ENCODE measurements at places on chromosomes 6 and 20. TPM values are rescaled to one million over a fixed set of nuclear protein-coding genes. Genes with fewer than 3 reads are reported as not detected.

FAM209A gene
- 0.99 TPM for total RNA-seq

SIRPA gene
- not detected for total RNA-seq

IYD gene
- total RNA-seq = not detected

AVP gene
- total RNA-seq = not detected

FAXC gene
- total RNA-seq = not detected

HSPA12B gene
- total RNA-seq = not detected

BTN1A1 gene
- not detected for total RNA-seq

RPS18 gene
- total RNA-seq = 4,391 TPM

BMP7 gene
- total RNA-seq = not detected

CALHM6 gene
- 3.4 TPM for total RNA-seq

HTR1B gene
- total RNA-seq = not detected

ALDH5A1 gene
- 13.1 TPM for total RNA-seq

GRCh38 chr6:161445021-161445799 lies 171.3 kb upstream of the AGPAT4 start:
- DNase-seq = no peak
- no peaks in the 10 kb centered on the region for H3K27me3 ChIP-seq
- H3K4me1 ChIP-seq = no peaks in the 10 kb centered on the region
- H3K36me3 ChIP-seq = no peaks in the 10 kb centered on the region
- H3K27ac ChIP-seq = no peak overlapping the region

DNA sequence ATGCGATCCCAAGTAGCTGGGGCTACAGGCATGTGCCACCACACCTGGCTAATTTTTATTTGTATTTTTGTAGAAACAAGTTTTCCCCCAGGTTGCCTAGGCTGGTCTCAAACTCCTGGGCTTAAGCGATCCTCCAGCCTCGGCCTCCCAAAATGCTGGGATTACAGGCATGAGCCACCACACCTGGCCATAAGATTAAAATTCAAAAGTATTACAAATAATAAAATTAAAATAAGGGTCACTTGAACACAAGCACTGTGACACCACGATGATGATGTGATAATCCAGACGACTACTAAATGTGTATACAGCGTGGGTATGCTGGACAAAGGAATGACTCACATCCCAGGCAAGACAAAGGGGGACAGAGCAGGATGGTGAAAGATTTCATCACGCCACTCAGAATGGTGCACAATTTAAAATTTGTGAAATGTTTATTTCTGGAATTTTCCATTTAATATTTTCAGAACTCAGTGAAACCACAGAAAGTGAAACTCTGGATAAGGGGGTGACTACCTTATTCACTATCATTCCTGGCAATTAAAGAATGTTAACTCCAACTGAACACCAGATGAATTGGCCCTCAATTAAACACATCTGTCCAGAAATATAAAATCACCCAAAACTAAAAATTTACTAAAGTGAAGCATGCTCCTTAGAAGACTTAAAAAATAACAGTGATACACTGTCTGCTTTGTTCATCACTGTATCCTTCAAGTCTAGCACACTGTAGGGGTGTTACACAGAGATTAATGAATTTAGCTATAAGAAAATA lies 13.1 kb downstream of the B4GALT5 start:
- H3K36me3 ChIP-seq = peaks cover 2% of the 10 kb centered on the region
- peaks cover 69% of the 10 kb centered on the region for H3K4me1 ChIP-seq
- H3K27me3 ChIP-seq = no peaks in the 10 kb centered on the region
- H3K27ac ChIP-seq = peak overlapping the region; percentile 44
- H3K4me3 ChIP-seq = no peak overlapping the region

DNA sequence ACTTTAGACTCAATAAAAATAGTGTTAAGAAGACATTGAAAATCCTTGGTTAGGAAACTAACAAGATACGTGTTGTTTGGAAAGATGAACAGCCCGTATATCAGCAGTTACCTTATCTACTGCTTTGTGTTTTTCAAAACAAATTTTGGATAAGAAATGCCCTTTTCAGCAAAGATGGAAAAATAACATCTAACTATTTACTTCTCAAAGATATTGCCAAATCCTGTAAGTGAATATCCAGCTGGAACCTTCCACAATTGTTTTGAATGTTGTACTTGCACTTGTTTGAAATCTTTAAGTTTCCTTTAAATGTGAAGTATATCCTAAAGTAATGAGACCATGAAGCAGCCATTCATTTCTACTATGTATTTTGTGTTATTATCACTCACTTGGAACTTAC lies 14.6 kb downstream of the TAGAP start:
- H3K27ac ChIP-seq = no peak overlapping the region
- no peaks in the 10 kb centered on the region for H3K27me3 ChIP-seq
- H3K36me3 ChIP-seq = peaks cover 14% of the 10 kb centered on the region
- peaks cover 13% of the 10 kb centered on the region for H3K4me1 ChIP-seq
- no peak for DNase-seq

DNA sequence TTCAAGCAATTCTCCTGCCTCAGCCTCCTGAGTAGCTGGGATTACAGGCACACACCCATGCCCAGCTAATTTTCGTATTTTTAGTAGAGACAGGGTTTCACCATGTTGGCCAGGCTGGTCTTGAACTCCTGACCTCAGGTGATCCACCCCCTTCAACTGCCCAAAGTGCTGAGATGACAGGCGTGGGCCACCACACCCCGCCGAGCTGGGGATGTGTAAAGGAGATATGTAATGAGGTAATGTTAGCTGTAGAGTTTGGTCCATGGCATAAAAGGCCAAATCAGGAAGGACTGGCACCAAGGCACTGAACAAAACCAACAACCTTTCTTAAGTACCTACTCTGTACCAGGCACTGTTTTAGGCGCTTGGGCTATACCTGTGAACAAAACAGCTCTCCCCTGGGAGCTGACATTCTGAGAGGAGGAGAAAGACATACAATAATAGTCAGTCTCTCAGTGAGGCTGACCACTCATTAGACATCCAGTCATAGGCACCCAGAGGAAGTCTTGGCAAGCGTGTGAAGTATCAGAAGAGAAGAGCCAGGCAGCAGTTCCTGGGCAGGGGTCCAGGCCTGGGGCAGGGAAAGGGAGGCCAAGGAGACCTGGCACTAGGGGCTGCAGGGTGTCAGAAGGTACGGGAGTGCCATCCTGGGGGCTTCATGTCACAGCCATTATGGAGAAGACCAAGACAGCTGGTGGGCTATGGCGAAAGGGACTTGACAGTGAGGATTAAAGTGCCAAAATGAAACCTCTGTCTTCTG lies 164.8 kb upstream of the DTNBP1 start:
- no peak for DNase-seq
- H3K36me3 ChIP-seq = no peaks in the 10 kb centered on the region
- H3K27ac ChIP-seq = no peak overlapping the region
- H3K27me3 ChIP-seq = peaks cover 15% of the 10 kb centered on the region
- H3K4me3 ChIP-seq = no peak overlapping the region

- H3K27ac ChIP-seq = no peak overlapping the region
- H3K4me1 ChIP-seq = no peaks in the 10 kb centered on the region
- H3K4me3 ChIP-seq = no peak overlapping the region
- H3K36me3 ChIP-seq = no peaks in the 10 kb centered on the region
- no peaks in the 10 kb centered on the region for H3K27me3 ChIP-seq
- DNase-seq = no peak
Measured at GRCh38 chr6:37396571-37397180, 36.3 kb upstream of the CMTR1 start.

DNA sequence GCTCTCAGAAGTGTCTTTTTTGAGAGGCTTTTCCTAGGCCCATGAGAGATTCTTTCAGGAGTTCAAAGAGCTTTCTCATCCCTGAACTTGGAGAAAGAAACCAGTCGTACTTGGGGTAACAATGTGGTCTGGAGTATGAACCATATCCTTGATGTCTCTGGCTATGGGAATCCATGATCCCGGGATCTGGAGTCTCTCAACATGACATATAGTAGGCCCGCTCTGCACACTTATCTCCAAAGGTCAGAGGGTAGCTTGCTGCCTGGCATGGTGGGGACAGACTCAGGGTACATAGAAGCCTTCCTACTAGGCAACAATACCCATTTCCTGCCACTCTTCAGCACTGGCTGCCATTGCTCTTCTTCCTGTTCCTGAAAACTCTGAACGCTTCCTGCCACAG lies 42.2 kb upstream of the NFATC2 start:
- H3K27ac ChIP-seq = no peak overlapping the region
- no peaks in the 10 kb centered on the region for H3K27me3 ChIP-seq
- DNase-seq = no peak
- H3K36me3 ChIP-seq = no peaks in the 10 kb centered on the region
- H3K4me3 ChIP-seq = no peak overlapping the region

- no peak overlapping the region for H3K27ac ChIP-seq
- DNase-seq = no peak
- no peak overlapping the region for H3K4me3 ChIP-seq
Measured at GRCh38 chr6:147841547-147842148, 333.2 kb downstream of the SAMD5 start.

DNA sequence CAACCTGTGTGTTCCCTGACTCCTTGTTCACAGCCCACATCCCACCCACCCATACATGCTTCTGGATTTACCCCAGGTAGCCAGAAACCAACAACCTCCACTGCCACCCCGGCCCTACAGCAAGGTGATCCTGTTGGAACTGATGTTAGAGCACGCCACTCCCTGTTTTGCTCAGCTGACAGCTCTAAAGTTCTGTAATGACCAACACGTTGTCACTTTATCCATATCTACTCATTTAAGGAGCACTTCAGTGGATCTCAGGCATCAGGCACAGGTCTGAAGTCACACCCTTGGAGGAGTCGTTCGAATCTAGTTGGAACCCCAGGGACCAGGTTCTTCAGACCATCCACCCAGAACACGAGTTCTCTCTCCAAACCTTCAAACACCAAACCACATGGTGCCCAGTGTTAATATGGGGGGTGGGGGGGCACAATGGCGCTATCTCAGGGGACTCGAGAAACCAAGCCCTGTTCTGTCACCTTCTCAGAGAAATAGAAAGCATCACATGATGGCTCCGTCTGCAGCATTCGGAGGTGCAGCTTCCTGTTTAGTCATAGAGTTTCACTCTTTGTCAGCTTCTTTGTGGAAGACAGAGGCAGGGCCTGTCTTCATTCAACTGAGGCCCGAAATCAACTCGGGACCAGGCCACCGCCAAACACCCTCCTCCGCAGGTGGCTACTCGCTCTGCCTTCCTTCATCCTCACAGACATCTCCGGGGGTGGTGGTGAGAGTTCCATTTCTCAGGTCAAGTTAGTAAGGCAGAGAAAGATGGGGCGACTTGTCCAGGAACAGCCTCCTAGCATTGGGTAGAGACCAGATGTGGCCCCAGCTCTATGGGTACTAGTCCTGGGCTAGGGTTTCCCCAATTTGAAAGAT lies 142.2 kb downstream of the NFATC2 start:
- no peaks in the 10 kb centered on the region for H3K27me3 ChIP-seq
- peak; percentile 86 for DNase-seq
- H3K36me3 ChIP-seq = peaks cover 54% of the 10 kb centered on the region
- peak overlapping the region; percentile 53 for H3K4me3 ChIP-seq
- H3K4me1 ChIP-seq = peaks cover 81% of the 10 kb centered on the region

DNA sequence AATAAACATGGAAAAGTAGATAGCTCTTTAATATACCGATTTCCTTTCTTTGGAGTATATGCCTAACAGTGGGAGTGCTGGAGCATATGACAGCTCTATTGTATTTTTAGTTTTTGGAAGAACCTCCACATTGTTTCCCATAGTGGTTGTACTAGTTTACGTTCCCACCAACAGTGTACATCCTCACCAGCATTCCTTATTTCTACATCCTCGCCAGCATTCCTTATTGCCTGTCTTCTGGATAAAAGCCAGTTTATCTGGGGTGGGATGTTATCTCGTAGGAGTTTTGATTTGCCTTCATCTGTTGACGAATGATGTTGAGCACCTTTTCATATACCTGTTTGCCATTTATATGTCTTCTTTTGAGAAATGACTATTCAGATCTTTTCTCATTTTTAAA lies 2.6 kb downstream of the MICA start:
- no peaks in the 10 kb centered on the region for H3K36me3 ChIP-seq
- no peak overlapping the region for H3K27ac ChIP-seq
- H3K27me3 ChIP-seq = no peaks in the 10 kb centered on the region
- H3K4me1 ChIP-seq = peaks cover 64% of the 10 kb centered on the region
- no peak overlapping the region for H3K4me3 ChIP-seq
- DNase-seq = no peak

- H3K36me3 ChIP-seq = no peaks in the 10 kb centered on the region
- DNase-seq = no peak
- peaks cover 3% of the 10 kb centered on the region for H3K27me3 ChIP-seq
- H3K27ac ChIP-seq = no peak overlapping the region
- no peaks in the 10 kb centered on the region for H3K4me1 ChIP-seq
Measured at GRCh38 chr20:23106271-23106851, 20.2 kb upstream of the CD93 start.

DNA sequence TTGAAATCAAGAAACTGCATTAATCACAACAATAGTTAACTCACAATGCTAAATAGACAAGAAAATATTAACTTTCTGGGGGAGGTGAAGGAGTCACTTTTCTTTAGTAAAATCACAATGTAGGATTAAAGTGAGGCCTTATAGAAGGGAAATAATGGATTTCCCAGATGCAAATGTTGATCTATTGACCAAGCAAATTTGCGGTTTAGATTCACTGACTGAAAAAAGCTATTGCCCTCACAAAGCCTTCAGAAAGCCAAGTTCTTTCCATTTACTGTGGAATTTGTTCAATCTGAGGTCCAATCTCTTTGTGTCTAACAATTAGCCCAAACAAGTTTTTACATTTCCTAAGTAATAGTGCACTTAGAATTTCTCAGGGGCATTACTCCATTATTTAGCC lies 95.1 kb upstream of the PTCHD4 start:
- no peak for DNase-seq
- H3K4me3 ChIP-seq = no peak overlapping the region
- H3K36me3 ChIP-seq = no peaks in the 10 kb centered on the region
- no peak overlapping the region for H3K27ac ChIP-seq
- no peaks in the 10 kb centered on the region for H3K4me1 ChIP-seq

GRCh38 chr6:28922821-28923317 lies 916 bp downstream of the TRIM27 start:
- H3K36me3 ChIP-seq = peaks cover 44% of the 10 kb centered on the region
- peak overlapping the region; percentile 94 for H3K27ac ChIP-seq
- peak overlapping the region; percentile 94 for H3K4me3 ChIP-seq
- H3K27me3 ChIP-seq = no peaks in the 10 kb centered on the region

GRCh38 chr6:79466207-79466834 lies 70.9 kb downstream of the LCA5 start:
- DNase-seq = no peak
- no peak overlapping the region for H3K4me3 ChIP-seq
- H3K4me1 ChIP-seq = no peaks in the 10 kb centered on the region
- H3K36me3 ChIP-seq = no peaks in the 10 kb centered on the region

- DNase-seq = peak; percentile 22
- no peaks in the 10 kb centered on the region for H3K36me3 ChIP-seq
- H3K4me1 ChIP-seq = peaks cover 49% of the 10 kb centered on the region
- no peak overlapping the region for H3K27ac ChIP-seq
- no peaks in the 10 kb centered on the region for H3K27me3 ChIP-seq
Measured at GRCh38 chr20:45358282-45359068, 4.5 kb upstream of the SYS1 start.

DNA sequence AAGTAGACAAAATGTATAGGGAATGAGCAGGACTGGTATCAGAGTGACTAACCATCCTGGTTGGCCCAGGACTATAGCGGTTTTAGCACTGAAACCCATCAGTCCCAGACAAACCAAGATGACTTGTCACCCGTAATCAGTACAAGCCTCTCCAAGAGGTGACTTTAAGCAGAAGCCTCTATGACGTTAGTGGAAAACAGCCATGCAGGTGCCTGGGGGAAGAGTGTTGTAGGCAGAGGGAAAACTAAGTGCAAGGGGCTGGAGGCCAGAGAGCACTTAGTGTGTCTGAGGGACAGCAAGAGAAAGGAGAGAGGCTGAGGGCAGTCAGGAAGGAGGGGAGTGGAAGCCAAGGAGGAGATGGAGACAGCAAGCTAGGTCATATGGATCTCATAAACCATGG lies 2.1 kb downstream of the SGK2 start:
- H3K4me3 ChIP-seq = no peak overlapping the region
- no peaks in the 10 kb centered on the region for H3K36me3 ChIP-seq
- H3K27me3 ChIP-seq = no peaks in the 10 kb centered on the region
- DNase-seq = no peak
